NCI-H1092 treated with DMSO at 0.1 percent for 48 hours (cell line): ENCODE measurements at places on chromosomes 2 and 18.

GRCh38 chr2:112723547-112723940, 2.7 kb downstream of the NT5DC4 start:
- no peak for DNase-seq

DNA sequence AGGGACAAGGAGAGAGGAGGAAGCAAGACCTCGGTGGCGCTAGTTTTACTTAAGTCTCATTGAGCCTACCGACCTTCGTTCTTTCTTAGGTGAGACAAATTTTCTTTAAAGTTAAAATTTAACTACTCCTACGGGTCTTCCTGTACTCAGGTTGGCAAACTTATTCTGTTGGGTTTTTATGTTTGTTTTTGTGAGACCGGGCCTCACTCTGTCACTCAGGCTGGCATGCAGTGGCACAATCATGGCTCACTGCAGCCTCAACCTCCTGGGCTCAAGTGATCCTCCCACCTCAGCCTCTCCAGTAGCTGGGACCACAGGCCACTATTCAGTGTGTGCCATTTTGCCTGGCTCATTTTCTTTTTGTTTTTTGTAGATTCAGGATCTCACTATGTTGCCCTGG, 189.0 kb downstream of the TNS1 start:
- DNase-seq, result no peak

GRCh38 chr2:96528006-96528699, 8.4 kb upstream of the ARID5A start:
- no peak for DNase-seq

- no peak for DNase-seq
Measured at GRCh38 chr2:61367177-61367576, 103.7 kb downstream of the USP34 start.

DNA sequence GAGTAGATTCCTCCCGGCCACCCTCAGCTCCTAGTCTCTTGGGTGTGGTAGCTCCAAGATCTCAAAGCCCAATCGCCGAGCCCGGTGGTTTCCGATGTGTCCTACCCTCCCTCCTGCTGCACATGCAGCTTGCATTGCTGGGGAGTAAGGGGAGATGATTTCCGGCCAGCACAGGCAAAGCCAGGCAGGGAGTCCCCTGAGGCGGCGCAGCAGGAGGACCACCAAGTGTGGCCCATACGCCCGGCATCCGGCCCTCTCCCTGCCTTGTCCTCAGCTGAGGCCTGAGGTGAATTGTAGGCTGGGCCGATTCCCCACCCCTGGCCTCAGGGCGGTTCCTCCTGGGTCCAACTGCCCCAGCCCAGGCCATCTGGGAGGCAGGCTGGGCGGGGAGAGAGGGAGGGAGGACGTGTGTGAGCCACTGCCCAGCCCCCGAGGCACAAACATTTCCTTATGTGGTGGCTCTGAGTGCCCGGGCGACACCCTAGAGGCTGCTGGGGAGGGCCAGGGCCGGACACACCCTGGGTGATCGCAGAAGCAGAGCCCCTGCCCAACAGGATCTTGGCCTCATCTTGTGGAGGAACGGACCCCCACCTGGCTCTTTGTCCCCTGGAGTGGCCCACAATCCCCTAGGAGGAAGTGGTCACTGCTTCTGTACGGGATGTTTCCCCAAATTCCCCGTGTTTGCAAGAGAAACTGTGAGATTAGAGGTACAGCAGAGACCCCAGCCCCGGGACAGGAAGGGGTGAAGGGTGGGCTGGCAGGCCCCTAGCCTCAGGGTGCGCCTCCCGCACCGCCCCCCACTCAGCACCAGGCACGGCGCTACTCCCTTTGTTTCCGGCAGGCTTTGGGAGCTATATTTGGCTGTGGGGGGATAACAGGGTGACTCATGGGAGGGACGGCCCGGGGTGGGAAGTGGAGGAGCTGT, 41.9 kb upstream of the PTMA start:
- DNase-seq, result no peak

DNA sequence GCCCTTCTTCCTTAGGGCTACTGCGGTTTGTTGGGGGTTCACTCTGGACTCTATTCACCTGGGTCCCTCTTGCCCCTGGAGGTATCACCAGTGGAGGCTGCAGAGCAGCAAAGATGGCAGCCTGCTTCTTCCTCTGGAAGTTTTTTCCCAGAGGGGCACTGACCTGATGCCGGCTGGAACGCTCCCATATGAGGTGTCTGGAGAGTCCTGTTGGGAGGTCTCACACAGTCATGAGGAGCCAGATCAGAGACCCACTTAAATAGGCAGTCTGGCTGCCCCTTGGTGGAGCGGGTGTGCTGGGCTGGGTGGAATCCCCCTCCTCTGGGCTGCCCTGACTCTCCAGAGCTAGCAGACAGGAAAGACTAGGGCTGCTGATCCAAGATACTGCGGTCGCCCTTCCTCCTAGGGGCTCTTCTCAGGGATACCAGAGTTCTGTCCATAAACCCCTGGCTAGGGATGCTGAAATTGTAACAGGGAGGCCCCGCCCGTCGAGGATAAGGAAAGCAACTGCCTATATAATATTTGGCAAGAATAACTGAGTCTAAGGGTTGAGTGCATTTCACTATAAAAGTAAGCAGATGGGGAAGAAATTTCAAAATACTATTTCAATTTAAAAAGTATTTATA, 140.7 kb downstream of the NOL4 start:
- no peak for DNase-seq

DNA sequence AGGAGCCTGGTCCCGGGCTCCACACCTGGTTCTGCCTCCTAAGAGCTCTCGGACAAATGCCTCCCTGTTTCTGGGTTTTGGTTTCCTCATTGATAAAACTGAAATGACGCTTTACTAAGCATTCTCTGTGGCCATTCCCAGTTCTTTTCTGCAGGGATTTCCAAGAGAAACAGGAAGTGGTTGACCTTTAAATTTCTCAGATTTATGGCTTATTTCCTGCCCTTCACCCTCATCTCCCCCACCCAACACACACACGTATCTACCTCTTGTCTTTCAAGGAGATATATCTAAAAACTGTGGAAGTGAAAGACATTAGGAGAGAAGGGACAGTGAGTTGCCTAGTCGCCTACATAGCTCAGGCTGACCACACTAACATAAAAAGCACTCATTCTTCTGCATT, 53.0 kb downstream of the PIEZO2 start:
- DNase-seq, result no peak

GRCh38 chr18:35193316-35193715, 47.5 kb upstream of the ZNF397 start:
- peak; percentile 97 for DNase-seq

DNA sequence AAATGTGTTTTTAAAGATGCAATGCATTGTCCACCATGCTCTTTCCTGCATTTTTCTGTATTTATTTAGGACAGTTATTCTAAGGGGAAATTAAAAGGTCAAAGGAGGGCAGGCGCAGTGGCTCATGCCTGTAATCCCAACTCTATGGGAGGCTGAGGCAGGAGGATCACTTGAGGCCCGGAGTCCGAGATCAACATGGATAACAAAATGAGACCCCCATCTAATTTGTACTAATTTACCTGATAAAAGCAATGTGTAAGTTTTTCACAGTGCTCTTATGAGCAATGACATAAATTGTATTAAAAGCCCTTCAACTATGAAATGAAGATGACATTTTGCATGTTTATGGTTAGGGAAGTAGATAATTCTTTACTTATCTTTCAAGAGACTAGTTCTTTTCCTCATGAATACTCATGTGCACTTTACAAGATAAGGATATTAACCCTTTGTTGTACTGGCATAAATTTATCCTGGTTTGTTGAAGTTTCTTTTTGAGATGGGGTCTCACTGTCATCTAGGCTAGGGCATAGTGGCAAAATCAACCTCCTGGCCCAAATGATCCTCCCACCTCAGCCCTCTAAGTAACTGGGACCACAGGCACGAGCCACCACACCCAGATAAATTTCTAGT, 9.7 kb downstream of the HSBP1L1 start:
- DNase-seq, result no peak

GRCh38 chr2:37389989-37390765, 45.7 kb downstream of the QPCT start:
- no peak for DNase-seq

- DNase-seq, result peak; percentile 1
Measured at GRCh38 chr18:6120820-6121279, 225.5 kb upstream of the TMEM200C start.

GRCh38 chr18:14085770-14086457, 46.3 kb downstream of the ZNF519 start:
- no peak for DNase-seq

DNA sequence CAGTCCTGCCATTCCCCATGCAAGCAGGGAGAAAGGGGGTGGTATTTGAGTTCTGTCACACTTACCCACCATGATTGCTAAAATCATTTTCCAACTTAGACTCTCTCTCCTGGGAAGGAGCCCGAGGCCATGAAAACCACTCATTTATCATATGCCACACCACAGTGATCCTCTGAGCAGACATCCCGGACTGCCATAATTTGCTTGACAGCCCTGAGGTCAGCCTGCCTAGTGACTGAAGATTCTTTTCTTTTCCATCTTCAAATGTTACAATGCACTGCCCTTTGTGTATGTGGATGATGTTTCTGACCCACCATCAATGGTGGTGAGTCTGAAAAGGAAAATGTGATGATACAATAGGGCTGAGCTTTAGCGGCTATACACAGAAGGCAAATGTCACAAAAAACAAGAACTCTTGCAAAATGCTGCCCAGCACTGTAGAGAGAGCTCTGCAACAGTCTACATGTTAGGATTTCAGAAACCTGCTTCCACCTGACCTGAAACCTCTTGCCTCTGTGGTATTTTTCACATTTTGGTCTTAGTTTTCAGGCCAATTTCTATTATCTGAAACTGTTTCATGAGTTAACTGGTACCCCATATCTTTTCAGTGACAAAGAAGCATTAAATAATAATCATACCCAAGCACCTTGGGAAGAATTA, 272.8 kb downstream of the ZNF385B start:
- DNase-seq, result no peak

DNA sequence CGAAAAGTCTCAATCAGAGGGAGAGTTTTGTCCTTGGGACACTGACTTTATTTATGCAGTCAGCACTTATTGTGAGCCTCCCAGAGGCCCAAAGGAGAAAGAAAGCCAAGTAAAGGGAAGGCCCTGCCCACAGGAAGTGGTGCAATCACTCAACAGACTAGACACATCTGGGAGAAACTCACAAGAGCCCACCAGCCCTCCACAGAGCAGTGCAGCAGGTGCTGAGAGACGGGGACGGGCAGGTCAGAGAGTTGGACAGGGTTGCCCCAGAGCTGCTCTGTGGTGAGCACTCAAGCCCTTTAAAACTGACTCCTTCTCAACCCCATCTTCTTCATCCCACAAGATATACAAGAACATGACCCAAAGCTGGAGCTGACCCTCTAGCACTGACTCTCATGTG, 96.0 kb downstream of the TFCP2L1 start:
- no peak for DNase-seq

DNA sequence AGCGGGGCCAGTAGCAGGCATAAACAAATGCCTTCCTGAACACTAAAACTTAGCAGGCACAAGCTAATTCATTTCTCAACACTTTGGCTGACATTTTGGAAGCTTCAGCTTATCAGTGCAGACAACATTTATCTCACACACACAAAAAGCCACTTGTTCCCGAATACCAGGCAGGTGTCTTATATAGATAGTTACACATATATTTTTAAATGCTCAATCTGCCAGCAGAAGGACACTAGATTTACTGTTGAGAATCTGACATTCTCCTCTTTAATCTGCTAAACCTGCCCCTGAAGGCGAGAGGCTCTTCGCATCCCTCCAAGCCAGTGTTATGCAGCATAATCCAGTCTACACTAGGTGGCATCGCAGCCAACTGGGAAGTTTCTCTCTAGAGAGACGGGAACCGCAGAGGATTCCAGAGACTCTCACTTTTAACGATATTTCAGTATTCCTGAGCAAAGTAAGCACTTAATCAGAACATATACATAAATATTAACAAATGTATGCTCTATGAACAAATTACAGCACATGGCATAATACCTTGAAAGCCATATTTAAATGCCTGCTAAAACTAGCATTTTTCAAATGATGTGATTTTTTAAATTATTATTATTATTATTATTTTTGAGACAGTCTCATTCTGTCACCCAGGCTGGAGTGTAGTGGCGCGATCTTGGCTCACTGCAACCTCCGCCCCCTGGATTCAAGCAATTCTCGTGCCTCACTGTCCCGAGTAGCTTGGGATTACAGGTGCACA, 90.2 kb upstream of the SCG2 start:
- peak; percentile 28 for DNase-seq

DNA sequence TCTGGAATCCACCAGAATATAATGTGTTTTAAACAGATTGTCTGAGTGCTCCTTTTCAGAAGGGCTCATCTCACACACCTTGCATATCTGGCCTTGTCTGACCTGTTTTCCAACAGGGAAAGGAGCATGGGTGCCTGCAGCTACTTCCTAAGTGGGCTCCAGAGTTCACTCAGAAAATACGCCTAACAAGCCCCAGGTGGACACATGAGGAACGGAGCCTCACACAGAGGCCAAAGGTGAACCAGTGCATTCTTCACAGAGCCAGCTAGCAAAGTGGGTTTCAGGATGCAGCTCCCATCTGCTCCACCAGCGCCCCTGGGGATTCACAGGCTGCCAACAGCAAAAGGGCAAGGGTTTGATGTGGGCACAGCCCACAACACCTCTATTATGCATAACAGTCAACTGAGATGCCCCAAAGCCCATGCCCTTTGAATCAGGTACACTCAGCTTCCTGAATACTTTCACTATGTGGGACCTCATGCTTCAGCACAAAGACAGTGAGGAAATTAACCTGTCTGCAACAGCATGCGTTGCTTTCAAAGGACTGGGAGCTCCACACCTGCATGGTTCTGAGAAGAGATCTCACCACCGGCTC, 86.6 kb downstream of the CCBE1 start:
- no peak for DNase-seq

DNA sequence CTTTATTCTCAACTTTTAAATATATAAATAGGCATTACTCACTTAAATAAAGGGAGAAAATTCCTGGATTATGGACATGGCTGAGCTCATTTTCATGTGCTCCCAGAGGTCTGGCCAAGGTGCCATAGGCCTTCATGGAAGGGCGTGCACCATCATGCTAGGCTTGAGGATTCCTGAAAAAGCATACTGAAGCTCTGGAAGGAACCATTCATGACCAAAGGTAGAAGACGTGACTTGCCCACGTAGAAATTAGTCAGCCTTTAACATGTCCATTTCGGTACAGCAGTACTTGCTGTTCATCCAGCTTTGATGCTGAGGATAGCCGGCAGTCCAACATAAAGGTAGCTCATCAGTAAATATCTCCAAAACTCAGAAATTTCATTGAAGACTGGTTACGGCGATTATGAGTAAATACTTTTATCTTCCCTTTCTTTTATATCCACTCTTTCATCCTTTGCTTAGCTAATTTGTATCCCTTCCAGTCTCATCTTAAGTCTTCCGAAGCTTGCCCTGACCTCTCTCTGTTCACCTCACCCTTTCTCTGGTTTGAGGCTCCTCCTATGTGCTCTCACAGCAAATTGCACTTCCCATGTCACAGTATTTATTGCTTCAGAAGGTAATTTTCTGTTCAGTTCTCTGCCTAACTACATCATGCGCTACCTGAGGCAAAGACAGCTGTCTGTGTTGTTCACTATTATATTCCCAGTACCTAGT, 32.3 kb upstream of the ASNSD1 start:
- DNase-seq, result no peak

GRCh38 chr2:26617588-26618083, 23.5 kb downstream of the CIB4 start:
- DNase-seq, result no peak
